ENCODE measurements at places on chromosomes 3 and 15.

GRCh38 chr3:66931699-66932098, 66.4 kb upstream of the KBTBD8 start:
- H3K4me1 ChIP-seq, result no peaks in the 10 kb centered on the region
- no peak overlapping the region for H3K27ac ChIP-seq
- H3K4me3 ChIP-seq, result no peak overlapping the region
- H3K27me3 ChIP-seq, result no peaks in the 10 kb centered on the region
- DNase-seq, result no peak

GRCh38 chr15:95563634-95564033, 766.9 kb upstream of the NR2F2 start:
- DNase-seq, result no peak
- no peaks in the 10 kb centered on the region for H3K4me1 ChIP-seq
- H3K4me3 ChIP-seq, result no peak overlapping the region
- H3K27ac ChIP-seq, result no peak overlapping the region
- H3K36me3 ChIP-seq, result no peaks in the 10 kb centered on the region

DNA sequence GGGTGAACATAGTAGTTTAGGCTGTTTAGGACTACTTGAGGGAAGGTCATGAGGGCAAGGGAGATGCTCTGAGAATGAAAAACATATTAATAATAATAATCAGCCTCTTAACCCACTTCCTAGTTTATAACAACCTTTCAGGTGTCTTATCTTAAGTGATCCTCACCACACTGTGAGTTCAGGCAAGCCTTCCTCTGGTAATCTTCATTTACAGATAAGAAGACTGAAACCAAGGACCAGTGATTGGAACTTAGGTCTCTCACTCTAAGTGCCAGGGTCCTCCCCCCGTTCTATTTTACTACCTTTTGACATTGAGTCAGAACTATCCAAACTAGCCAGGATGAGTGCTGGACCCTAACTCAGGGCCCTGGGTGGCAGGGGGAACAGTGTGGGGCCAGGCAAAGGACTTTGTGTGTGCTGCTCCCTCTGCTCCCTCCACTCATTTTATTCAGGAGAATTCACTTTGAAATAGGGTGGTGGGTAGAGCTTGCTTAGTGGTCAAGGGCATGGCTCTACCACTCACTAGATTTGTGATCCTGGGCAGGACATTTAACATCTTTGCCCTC, 5.7 kb downstream of the NUTM1 start:
- no peak for DNase-seq
- H3K27ac ChIP-seq, result no peak overlapping the region
- no peak overlapping the region for H3K4me3 ChIP-seq
- H3K36me3 ChIP-seq, result no peaks in the 10 kb centered on the region
- H3K4me1 ChIP-seq, result no peaks in the 10 kb centered on the region

- no peak overlapping the region for H3K4me3 ChIP-seq
- H3K27ac ChIP-seq, result peak overlapping the region; percentile 45
- peaks cover 27% of the 10 kb centered on the region for H3K4me1 ChIP-seq
- no peaks in the 10 kb centered on the region for H3K27me3 ChIP-seq
- DNase-seq, result no peak
- no peaks in the 10 kb centered on the region for H3K36me3 ChIP-seq
Observed at GRCh38 chr3:188197388-188197847, 43.5 kb downstream of the LPP start.

DNA sequence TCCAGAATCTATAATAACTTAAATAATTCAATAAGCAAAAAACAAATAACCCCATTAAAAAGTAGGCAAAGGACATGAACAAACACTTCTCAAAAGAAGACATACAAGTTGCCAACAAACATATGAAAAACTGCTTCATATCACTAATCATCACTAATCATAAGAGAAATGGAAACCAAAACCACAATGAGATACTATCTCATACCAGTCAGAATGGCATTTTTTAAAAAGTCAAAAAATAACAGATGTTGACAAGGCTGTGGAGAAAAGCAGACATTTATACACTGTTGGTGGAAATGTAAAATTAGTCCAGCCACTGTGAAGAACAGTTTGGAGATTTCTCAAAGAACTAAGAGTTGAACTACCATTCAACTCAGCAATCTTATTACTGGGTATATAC, 19.5 kb upstream of the ZMAT3 start:
- H3K27ac ChIP-seq, result no peak overlapping the region
- H3K27me3 ChIP-seq, result no peaks in the 10 kb centered on the region
- DNase-seq, result no peak
- no peaks in the 10 kb centered on the region for H3K4me1 ChIP-seq
- no peaks in the 10 kb centered on the region for H3K36me3 ChIP-seq
- H3K4me3 ChIP-seq, result no peak overlapping the region

DNA sequence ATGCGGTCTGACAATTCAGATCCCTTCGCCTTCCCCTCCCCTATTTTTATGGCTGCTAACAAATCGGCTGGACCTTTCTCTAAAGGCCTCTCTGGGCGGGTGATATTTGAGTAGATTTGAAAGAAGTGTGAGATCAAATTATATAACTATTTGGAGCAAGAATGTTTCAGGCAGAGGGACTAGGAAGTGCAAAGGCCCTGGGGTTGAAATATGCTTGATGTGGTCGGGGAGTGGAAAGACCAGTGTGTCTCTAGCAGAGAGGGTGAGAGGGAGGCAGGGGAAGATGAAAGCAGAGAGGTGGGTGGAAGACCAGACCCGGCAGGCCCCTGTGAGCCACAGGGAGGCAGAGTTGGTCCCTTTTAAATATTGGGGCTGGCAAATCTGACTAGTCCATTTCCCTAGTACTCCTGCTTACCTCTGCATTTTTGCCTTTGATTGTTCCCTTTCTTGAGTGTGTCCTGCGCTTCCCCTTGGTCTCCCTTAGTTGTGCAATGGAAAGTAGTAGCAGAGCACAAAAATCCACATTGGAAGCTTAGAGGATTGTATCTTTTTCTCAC, 32.3 kb downstream of the SLCO3A1 start:
- H3K27ac ChIP-seq, result no peak overlapping the region
- DNase-seq, result no peak
- H3K4me1 ChIP-seq, result peaks cover 30% of the 10 kb centered on the region
- no peaks in the 10 kb centered on the region for H3K36me3 ChIP-seq
- H3K4me3 ChIP-seq, result no peak overlapping the region

GRCh38 chr3:59777667-59778077, 727.8 kb upstream of the CFAP20DC start:
- no peaks in the 10 kb centered on the region for H3K27me3 ChIP-seq
- no peaks in the 10 kb centered on the region for H3K4me1 ChIP-seq
- no peaks in the 10 kb centered on the region for H3K36me3 ChIP-seq
- H3K27ac ChIP-seq, result no peak overlapping the region
- H3K4me3 ChIP-seq, result no peak overlapping the region

GRCh38 chr3:28860307-28860706, 420.6 kb upstream of the RBMS3 start:
- no peak overlapping the region for H3K4me3 ChIP-seq
- H3K27me3 ChIP-seq, result no peaks in the 10 kb centered on the region
- H3K27ac ChIP-seq, result no peak overlapping the region
- DNase-seq, result no peak
- no peaks in the 10 kb centered on the region for H3K36me3 ChIP-seq
